ENCODE measurements at places on chromosomes 6 and 20.

GRCh38 chr20:61353261-61354000, 101.4 kb downstream of the CDH4 start:
- no peak for DNase-seq

- no peak for DNase-seq
Observed at GRCh38 chr6:42038163-42038562, 12.2 kb upstream of the TAF8 start.

- DNase-seq = no peak
Observed at GRCh38 chr20:35199740-35200139, 26.8 kb upstream of the MMP24 start.

DNA sequence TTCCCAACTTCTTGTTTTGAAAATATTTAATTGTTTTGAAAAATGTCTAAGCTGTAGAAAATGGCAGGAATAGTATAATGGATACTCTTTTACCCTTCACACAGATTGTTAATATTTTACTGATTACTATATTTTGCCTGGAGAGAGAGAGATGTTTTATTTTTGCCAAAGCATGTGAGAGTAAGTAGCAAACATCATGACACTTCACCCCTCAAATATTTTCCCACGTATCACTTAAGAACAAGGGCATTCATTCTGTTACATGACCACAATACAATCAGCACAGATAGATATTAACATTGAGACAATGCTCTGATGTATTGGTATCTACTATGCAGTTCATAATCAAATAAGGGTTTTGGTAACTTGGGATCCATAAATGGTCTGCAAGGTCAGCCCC, 116.5 kb downstream of the CCDC170 start:
- DNase-seq = no peak

DNA sequence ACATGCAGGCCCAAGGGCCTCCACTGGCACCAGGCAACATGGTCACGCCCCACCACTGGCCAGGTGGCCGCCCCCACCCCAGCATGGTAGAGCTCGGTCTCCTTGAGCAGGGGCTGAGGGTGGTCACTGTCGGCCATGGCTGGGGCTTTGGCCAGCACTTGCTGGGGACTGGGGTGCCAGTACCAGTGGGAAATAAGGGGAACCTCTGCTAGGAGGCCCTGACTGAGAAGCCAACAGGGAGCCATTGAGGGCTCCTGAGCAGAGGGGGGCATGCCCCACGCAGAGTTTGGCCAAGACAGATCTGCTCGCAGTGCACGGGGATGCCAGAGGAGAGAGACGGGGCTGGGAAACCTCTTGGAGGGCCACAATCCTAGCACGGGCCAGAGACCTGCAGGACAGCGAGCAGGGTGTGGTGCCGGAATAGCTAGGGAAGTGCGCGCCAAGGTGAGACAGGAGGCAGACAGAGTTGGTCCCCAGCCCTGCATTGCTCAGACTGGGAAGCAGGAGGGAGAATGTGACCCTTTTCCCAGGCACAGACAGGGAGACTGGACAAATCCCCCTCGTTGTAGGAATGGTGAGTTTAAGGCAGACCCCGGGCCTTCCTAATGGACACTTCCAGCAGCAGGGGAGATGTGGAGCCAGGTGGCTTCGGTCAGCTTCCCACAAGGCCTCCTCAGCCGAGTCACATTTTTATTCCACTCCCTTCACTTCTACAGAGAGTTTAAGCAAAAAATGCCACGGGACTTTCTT, 179.0 kb upstream of the CST7 start:
- DNase-seq = no peak

DNA sequence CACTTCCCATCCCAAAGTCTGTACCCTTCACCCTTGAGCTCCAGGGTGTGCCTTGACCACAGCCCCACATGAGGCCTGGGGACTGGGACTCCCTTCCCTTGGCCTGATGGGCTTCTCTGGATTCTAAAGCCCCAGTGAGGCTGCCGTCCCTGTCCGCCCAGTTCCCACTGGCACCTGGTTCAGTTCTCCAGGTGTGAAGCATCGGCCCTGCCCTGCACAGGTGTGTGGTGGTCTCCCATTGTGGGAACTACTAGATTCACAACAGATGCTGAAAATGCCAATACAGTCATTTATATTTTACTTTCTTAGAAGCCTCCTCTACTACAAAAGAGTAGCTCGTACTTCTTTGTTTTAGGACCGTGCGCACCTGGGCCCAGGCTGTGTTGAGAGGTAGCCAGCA, 72.8 kb downstream of the TTLL2 start:
- no peak for DNase-seq

DNA sequence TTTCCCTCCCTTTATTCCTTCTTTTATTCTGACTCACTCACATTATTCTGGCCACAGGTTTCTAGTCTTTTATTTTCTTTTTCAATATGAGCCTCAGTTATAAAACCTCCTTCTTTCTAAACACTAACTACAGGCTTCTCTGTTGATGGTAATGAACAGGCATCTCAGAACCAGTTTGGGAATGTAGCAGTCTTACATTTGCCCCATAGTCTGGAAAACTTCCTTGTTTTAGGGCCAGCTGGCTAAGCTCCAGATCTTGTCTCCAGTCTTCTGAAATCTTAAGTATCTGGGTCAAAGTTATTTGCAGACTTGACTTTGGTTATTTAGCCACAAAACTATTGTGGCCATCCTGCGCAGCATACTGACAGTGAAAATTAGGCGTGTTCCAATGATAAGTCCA, 97.0 kb upstream of the MAN1A1 start:
- DNase-seq = no peak

DNA sequence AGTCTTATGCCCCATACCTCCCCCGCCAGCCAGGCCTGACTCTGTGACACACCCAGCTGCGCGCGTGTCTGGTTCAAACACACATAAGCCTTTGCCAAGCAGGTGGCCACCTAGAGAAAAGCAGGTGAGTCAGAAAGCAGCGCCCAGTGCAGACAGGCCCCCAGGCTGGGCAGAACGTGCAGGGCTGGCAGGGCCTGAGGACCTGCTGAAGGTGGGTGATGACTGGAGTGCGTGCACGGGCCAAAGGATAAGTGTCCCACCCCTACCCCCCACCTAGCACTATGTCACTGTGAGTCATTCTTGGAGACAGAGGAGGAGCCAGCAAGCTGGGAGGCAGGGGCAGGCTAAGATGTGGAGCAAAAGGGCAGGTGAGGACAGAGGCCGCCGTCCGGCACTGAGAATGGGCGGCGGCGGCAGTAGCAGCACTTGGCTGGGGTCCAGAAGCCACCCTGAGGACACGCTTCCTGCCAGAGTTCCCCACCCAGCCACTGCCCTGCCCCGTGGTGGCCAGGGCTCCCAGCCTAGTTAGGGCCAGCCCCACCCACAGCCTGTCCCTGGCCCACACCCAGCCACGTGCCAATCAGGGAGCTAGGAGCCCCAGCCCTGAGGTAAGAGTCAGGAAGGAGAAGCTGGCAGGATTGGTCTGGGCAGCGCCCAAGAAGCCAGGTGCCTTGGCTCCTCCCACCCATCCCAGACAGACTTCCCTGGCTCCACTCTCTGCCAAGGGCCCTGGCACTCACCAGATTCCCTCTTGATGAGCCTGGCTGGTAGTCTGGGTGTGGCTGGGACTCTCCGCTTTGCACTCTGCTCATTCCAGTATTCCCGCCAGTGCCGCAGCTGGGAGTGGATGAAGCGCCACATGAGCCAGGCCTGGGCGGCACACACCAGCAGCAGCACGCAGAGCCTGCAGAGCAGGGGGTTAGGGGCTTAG, 72.7 kb downstream of the TRAM2 start:
- peak; percentile 7 for DNase-seq

DNA sequence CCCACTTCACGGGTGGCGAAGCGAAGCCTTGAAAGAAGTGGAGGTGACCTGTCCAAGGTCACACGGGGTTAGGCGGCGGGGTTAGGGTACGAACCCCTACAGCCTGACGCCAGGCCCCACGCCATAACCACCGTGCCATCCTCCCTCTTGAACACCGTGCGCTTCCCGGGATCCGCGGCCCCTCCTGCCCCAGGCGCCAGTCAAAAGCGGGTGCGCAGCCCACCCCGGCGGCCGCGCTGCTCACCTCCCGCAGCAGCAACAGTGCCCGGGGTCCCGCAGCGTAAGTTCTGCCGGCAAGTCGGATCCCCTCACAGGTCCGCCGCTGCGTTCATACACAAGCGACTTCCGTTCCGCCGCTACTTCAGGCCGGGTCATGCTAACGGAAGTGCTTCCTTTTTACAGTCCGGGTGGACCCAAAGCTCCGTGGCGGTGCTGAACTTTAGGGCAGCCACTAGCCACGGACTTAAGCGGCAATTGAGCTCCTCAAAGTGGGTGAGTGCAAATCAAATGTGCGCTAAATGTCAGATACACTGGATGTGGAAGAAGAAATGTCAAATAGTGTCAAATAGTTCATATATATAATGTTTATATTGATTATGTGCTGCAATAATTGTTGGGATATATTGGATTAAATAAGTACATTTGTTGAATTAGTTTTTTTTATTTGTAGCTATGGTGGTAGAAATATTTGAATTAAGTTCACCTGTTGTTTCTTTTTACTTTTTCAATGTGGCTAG, at the start of gene CDK5RAP1:
Gene CDK5RAP1, minus strand, starts transcription at position 336 of the 737 bp plus-strand sequence. CDS start 4,455 bp downstream, outside the sequence.
- DNase-seq = peak; percentile 90

GRCh38 chr20:17871886-17872285, 96.7 kb downstream of the SNX5 start:
- DNase-seq = no peak

DNA sequence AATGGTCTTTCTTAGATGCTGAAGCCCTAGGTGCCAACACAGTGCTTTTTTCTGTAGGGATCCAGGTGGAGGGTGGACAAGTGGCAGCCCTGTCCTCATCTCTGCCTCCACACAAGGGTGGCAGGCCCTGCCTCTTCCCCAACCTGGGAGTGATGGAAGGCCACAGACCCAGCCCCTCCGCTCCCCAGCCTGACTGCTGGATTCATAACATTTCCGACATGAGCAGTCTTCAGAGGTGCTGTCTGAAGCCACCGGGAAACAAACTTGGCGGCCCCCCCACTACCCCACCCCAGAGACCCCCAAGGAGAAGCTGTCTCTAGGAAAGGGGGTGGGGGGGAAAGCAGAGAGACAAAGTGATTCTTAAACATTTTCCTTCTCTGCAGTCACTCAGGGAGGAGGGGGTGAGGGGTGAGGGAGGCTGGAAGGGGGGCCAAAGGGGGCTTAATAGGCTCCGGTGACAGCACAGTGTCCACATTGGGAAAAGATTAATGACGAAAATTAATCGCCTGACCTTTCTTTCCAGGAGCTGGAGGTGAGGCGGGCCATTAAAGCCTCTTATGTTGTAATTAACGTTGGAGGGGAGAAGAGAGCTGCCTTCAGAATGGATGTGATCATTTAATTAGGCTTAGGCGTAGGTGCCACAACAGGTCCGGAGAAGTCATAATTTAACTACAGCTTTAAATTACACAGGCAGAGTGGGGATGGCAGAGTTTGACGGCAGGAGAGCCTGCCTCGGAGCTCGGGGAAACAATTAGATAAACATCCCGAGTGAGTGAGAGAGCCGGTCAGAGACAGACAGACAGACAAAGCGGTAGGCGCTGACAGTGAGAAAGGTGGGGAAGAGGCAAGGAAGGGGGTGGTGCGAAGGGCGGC, 76.8 kb upstream of the FOXP4 start:
- DNase-seq = no peak

GRCh38 chr6:157281570-157281969, 41.7 kb downstream of the TMEM242 start:
- no peak for DNase-seq

DNA sequence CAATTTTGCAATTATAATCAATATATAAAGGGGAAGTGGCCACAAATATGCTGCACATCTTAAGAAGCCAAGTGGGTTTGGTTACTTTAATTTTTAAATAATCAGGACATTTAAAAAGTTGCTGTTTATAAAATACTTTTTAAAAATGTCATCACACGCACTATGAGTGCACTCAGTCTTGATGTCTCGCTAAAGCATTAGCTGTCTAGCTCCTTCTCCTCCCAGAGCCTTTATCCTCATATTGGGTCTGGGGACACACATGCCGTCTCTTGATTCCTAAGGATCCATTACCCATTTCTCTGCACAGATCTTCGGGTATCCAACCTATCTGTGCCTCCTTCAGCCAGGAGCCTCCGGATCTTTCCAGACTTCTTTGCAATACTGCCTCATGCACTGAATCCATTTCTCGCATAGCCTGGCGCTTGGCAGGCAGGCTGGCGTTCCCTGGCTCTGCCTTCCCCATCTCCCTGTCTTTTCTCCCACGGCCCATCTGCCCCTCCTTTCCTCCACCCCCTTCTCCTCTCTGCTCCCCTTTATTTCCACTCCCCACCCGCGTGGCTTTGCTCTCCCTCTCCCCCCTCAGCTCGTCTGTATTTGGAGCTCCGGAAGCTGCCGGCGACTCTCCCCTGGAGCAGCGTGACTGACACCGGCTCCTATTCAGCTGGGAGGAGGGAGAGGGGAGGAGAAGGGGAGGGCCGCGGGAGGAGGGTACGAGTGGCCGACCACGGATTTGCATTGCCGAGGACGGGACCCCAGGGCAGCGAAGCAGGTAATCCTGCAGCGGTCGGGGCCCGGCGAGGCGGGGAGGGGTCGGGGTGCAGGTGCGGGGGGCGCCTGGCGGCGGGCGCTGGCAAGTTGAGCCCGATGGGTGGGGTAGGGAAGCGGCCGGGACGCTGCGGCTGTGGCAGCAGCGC, at the start of gene CAP2:
Gene CAP2, plus strand, starts transcription at position 618 of the 914 bp plus-strand sequence. CDS start 27,961 bp downstream, outside the sequence.
- DNase-seq = no peak

- no peak for DNase-seq
Observed at GRCh38 chr20:23404196-23404595, 17.1 kb downstream of the NAPB start.

GRCh38 chr6:36594816-36595643, 868 bp downstream of the SRSF3 start:
- peak; percentile 55 for DNase-seq

- DNase-seq = no peak
Observed at GRCh38 chr6:124960757-124961463, 1.3 kb upstream of the RNF217 start.

- DNase-seq = no peak
Observed at GRCh38 chr20:23410916-23411695, 10.2 kb downstream of the NAPB start.

GRCh38 chr20:4918473-4918872, 82.8 kb downstream of the SLC23A2 start:
- no peak for DNase-seq

DNA sequence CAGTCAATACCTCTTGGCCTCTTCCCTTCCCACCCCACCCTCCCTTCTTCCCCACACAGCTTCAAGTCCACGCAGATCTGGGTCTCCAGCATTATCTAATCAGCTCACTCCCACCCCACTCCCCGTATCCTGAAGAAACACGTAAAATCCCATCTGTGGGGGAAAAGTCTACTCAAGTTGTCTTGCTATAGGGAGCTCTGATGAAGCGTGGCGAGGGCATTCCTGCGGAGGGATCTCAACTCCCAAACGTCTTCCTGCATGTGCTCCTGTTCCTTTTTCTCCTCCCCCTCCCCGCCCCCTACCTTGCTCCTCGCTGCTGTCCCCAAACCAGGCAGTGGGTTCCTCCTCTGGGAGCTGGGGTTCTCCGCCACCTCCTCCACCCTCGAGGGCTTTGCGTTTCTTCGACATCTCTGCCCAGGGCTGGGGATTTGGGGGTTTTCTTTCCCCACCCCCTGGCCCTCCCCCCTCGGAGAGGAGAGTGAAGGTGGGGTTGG, 181.8 kb downstream of the TBXT start:
- no peak for DNase-seq

GRCh38 chr6:5672581-5673011, 334.1 kb downstream of the NRN1 start:
- no peak for DNase-seq
